Stimulated activated CD4-positive, alpha-beta T cell treated with anti-CD3 and anti-CD28 coated beads, Interleukin-15, amount 100 ng/mL, for 24 hours (primary cell): ENCODE measurements at places on chromosomes 4 and X.

GRCh38 chr4:143046454-143046853 is 138.3 kb upstream of the USP38 start:
- no peak for DNase-seq

DNA sequence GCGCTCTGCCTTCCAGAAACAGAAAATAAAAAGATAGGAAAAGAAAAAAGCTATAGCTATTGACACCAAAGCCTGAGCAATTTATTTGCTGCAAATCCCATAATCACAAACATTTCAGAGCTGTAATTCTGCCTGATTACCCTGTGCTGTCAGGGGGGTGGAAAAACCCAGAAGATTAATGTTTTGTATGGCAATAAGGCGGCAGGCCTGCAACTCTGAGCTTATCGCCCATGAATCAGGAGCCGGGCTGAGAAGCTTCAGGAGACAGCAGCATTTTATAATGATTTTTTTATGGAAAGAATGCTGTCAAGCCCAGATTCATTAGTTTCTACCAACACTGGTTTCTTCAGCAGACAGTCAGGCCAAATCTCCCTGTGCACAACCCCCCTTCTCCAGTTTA is 82.6 kb upstream of the TMEM164 start:
- DNase-seq, result no peak

GRCh38 chr4:136706942-136707341 is 825.4 kb downstream of the PCDH18 start:
- DNase-seq, result no peak

- no peak for DNase-seq
Measured at GRCh38 chr4:139872274-139872673, 206.7 kb downstream of the MGST2 start.

DNA sequence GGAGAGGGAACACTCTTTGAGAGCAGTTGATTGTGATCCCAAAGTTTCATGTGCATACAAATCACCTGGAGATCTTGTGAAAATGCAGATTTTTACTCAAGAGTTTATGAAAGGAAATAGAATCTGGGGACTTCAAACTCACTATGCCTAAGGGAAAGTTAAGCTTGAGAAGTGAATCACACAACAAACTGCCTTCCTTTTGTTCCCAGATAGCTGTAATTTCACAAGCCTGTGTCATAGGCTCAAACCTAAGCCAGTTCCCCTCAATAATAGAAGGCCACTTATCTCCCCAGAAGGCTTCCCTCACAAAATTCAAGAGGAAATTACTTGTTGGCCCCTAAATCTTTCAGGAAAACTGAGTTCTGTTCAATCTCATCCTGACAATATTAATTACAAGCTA is 132.8 kb upstream of the MAGEB16 start:
- no peak for DNase-seq

- DNase-seq, result no peak
Measured at GRCh38 chrX:114766541-114766940, 182.7 kb downstream of the HTR2C start.

DNA sequence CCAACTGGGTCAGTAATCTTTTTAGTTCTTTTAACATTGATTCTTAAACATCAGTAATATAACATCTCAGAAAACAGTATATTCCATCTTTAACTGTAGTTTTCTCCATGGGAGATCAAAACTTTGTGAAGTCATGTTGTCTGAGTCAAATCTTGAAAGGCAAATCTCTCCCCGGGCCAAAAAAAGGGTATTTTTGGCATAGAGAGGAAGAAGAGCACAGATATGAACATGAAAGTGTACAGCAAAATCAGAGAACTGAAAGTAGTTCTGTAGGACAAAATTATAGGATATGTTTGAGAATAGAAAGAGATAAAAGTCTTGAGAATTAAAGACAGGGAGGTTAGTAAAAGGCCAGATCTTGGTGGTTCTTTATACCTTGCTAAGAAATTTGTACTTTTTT is 176.4 kb upstream of the GYPA start:
- no peak for DNase-seq
